H1 (cell line): ENCODE measurements at places on chromosomes 16 and 17.

DNA sequence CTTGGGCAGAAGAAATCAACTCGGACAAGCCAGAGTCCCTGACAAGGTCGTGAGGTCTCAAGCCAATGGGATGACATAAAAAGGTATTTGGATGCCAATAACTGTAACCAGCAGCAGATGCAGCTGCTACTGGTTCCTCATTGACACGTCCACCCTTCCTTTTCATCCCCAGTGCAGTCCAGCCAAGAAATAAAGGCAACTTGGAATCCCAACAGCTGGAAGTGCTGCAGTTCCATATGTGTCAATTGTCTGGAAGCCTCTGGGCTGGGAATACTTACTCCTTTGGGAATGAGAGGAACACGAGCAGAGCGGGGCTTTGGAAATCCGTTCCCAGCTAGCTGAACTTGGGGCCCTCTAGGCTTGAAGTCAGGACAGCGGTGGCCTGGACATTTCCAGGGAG, 360.4 kb upstream of the ZFHX3 start:
- DNase-seq: no peak

DNA sequence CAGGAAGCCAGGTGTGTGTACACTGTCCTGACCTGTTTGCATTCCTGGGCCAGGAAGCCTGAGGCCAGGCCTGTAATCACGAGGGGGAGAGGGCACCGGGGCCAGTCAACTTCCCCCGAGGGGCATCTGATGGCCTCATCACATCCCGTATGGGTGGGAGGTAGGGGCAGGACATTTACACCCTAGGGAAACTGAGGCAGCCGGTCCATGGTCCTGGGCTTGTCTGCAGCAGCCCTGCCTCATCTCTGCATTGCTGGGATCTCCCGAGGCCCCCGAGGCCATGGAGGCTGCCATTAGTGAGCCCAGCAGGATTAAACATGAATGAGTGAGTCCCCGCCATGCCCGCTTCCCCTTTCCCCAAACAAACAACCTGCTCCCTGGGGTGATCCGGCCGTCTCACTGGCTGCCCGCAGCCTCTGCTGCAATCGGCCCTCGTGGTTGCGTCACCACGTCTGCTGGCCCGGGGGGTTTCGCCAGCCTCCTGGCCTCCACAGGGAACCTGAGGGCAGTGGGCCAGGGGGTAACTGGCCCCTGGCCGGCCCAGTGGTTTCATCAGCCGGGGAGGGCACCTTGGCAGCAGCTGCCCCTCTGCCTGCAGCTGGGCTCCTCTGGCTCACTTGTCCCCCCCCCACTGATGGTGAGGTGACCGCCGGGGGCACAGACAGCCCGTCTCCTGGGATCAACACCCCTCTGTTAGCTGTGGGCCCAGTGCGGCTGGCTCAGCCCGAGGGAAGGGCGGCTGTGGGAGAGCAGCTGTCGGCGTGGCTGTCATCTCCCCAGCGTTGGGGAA, 88.3 kb upstream of the GSE1 start:
- no peak for DNase-seq

- no peak for DNase-seq
Measured at GRCh38 chr17:18020971-18021370, 18.0 kb downstream of the ATPAF2 start.

GRCh38 chr17:65061646-65062045, 5.1 kb upstream of the GNA13 start:
- no peak for DNase-seq

DNA sequence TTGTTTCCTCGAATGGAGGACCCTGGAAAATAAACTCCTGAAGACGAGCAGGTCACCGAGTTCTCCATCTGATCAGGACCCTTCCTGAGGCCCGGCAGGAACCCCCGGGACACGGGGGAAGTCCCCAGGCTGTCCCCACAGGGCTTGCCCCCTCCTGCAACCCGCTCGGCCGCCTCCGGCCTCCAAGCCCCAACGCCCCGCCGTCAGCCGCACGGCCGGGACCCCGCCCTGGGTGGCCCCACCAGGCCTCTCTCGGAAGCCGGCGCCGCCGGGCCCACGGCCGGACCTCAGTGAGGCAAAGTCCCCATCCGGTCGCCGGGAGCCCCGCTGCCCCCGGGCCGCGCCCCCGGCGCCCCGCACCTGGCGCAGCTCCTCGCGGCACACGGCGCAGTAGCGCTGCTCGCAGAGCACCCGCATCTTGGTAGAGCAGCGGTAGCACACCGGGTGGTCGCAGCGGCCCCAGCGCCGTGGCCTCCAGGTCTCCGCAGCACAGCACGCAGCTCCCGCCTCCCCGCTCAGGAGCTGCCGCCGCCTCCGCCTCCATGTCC, 383 bp downstream of the ZNF598 start:
- no peak for DNase-seq
